ENCODE measurements at places on chromosomes 11 and 22. TPM values are rescaled to one million over a fixed set of nuclear protein-coding genes. Genes with fewer than 3 reads are reported as not detected.

IGF2 gene
- 0.15 TPM for total RNA-seq

GNG3 gene
- 0.17 TPM for total RNA-seq

PDE3B gene
- total RNA-seq = 22.0 TPM

CABP7 gene
- total RNA-seq = not detected

DNA sequence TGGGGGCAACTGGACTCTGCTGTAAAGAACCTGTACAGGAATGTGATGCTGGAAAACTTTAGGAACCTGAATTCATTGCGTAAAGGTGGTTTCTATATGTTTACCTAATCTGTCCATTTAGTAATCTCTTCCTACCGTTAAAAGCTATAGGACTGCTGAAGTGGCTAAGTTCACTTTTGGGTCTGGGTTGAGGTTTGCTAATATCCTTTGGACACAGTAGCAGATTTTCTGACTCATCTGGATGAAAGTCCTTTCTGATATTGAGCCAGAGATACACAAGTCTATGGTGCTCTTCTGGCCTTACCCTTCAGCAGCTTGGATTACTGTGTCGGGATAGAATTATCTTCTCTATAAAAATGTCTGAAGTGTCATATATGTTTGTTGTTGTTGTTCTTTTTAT, 16.9 kb downstream of the ZNF215 start:
- no peak for DNase-seq

- DNase-seq = no peak
Observed at GRCh38 chr22:32517921-32518320, 43.3 kb downstream of the FBXO7 start.

- no peak for DNase-seq
Observed at GRCh38 chr11:3896644-3897043, 41.2 kb downstream of the STIM1 start.

DNA sequence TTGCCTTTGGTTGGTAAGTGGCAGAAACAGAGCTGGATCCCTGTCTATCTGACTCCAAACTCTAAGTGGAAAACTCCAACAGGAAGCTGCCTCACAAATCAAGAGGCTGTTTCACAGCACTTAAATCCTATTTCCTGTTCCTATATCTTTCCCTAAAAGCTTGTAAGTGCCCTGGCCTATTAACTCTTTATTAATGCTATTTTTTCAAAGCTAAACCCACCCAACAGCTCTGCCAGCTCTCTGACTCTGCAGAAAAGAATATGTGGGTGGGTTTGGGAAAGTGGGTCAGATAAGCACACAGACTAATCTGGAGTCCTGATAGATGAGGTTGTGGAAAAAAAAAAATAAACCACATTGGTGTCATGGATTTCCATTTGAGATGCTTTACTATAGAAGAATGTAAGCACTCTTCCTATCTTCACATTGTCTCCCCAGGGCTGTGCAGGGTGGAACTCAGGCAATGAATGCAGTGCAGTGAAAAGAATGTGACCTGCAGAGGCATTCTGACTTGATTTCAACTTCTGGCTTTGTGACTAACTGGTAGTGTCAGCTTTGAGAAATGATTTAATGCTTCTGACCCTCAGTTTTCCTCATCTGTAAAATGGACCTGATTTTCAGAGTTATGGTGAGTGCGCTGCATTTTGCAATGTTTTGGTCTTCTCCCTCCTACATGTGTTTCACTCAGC, 125.6 kb downstream of the AASDHPPT start:
- no peak for DNase-seq

- DNase-seq = no peak
Observed at GRCh38 chr22:22943521-22944267, 56.1 kb downstream of the IGLL5 start.

DNA sequence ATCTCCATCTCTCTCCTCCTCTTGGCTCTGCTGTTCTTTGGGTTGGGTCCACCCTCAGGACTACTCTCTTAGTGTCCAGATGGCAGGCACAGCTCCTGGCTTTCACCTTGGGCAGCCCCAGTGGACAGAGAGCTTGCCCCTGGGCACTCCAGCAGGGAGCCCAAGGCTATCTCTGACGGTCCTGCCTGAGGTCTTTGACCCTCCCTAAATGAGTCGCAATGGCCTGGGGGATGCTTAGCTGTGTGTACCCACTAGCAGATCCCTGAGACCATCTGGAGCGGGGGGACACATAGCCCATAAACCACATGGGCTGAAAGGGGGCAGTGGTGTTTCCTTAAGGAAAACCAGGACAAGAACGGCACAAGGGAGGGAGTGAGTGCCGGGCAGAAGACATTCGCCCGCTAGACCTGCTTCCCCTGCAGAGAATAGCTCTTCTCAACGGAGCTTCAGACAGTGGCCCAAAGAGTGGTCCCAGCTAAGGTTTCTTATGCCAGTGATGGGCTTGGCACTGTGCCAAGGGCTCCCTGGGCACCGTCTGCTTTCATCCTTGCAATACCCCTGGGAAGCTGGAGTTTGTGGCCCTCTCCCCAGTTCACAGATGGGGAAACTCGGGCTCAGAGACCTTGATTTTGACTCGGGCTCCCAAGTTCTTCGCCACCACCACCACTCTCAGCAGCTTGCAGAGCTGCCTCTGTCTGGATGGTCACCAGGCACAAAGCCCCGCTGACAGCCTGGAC, 53.9 kb upstream of the ANO1 start:
- no peak for DNase-seq
